ENCODE measurements at places on chromosomes 1 and 21.

- no peak for DNase-seq
Observed at GRCh38 chr1:30416221-30416820, 307.1 kb downstream of the MATN1 start.

DNA sequence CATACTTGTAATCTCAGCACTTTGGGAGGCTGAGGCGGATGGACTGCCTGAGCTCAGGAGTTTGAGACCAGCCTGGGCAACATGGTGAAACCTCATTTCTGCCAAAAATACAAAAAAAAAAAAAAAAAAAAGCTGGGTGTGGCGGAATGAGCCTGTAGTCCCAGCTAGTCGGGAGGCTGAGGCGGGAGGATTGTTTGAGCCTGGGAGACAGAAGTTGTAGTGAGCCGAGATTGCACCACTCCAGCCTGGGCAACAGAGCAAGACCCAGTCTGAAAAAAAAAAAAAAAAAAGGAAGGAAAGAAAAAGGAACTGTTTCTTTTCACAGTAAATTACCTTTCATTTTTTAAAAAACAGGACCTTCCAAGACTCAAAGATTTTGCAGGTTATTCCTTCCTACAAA lies 29.5 kb downstream of the LIN9 start:
- no peak for DNase-seq

GRCh38 chr1:1527092-1527816 lies 13.2 kb downstream of the TMEM240 start:
- no peak for DNase-seq

DNA sequence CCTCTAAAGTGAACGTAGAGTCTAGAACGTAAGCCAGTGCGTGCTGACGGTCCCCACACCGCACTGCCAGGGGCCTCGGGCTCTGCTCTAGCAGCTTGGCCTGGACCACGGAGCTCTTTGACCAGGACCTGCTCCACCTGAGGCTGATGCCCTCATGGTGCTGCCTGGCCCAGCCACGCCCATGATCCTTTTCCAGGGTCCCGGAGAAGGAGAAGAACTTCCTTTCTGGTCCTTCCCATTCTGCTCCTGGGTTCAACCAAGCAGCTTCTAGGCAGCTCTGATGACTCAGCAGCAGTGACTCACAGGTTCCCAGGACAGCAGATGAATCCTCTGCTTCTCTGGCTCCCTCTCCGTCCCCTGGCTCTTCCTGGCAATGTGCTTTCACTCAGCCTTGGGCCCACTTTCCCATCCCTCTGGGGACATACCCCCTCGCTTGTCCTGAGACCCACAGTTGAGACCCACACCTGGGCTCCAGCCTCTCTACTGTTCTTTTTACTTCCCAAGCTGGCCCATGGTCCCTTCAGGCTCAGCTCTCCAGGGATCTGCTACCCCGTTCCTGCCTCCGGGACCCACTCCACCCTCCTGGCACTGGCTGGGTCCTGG lies 246.3 kb upstream of the RAB4A start:
- DNase-seq, result no peak

GRCh38 chr1:211135342-211135950 lies 1.5 kb upstream of the KCNH1 start:
- DNase-seq, result no peak

DNA sequence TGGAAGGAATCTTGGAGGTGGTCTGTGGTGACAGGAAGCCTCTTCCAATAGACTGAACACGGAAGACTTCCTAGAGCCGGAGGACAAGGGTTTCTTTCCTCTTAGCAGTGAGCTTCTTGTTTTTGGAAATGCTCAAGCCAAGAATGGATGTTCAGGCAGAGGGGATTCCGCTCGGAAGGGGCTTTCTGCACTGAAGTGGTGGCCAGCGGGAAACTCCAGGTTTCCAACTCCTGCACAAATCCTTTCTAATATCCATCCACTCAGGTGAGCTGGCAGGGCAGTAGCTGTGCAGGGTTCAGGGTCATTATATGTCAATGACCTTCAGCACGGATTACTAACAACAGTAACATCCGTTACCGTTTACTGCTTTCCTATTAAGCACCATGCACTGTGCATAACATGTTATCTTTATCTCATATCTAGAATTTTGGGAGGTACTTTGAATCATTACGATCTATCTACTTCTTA lies 573 bp upstream of the CPT2 start:
- DNase-seq, result no peak

DNA sequence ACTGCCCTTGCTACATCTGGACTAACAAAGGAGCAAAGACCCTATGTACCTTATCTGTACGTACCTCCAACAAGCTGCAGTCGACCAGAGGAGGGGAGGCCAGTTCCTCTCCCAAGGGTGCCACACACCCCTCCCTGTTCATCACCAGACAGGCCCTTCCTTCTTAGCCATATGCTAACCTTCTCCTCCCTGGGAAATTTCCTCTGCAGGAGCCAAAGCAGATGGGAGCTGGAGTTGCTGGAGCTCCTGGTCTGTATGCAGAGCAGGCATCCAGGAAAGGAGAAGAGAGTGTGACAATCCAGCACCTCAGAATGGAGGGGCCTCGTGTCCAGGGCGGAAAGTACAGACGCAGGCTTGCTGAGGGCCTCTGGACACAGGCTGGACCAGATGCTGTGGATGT lies 48.5 kb downstream of the C8B start:
- DNase-seq, result no peak

DNA sequence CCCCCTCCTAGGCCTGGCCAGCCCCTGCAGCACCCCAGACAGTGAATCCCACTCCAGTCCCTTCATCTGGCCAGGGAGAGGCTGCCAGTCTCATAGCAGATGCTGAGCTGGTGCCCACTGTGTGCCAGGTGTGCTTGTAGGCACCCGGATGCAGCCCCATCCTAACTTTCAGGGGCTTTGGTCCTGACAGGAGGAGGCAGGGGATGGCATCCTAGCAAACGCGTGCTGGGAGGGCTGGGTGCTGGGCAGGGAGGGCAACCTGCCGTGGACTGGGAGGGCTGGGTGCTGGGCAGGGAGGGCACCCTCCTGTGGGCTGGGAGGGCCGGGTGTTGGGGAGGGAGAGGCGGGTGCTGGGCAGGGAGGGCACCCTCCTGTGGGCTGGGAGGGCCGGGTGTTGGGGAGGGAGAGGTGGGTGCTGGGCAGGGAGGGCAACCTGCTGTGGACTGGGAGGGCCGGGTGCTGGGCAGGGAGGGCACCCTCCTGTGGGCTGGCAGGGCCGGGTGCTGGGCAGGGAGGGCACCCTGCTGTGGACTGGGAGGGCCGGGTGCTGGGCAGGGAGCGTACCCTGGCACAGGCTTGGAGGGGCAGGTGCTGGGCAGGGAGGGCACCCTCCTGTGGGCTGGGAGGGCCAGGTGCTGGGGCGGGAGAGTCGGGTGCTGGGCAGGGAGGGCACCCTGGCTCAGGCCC lies 35.3 kb downstream of the SLC19A1 start:
- DNase-seq, result no peak

GRCh38 chr1:1559066-1559465 lies 15.6 kb downstream of the SSU72 start:
- no peak for DNase-seq

- no peak for DNase-seq
Observed at GRCh38 chr1:227712648-227713047, 22.5 kb downstream of the JMJD4 start.
